ENCODE measurements at places on chromosomes 2 and 18. TPM values are rescaled to one million over a fixed set of nuclear protein-coding genes. Genes with fewer than 3 reads are reported as not detected.

The MYO5B gene
- total RNA-seq = 0.18 TPM

The ERMN gene
- not detected for total RNA-seq

The GPR55 gene
- not detected for total RNA-seq

The ACVR1 gene
- total RNA-seq = 23.4 TPM

The MC4R gene
- not detected for total RNA-seq

The CGREF1 gene
- 7.0 TPM for total RNA-seq

The EIF4E2 gene
- 101 TPM for total RNA-seq

The CMPK2 gene
- total RNA-seq = 0.43 TPM

The RAMP1 gene
- 10.5 TPM for total RNA-seq

The SRD5A2 gene
- not detected for total RNA-seq

The REG1B gene
- not detected for total RNA-seq

The ATP6V1B1 gene
- 0.71 TPM for total RNA-seq

The RNF125 gene
- total RNA-seq = 0.28 TPM

The CD207 gene
- not detected for total RNA-seq

The IL1RN gene
- total RNA-seq = 0.71 TPM

The CNOT9 gene
- 29.2 TPM for total RNA-seq

The TUBB6 gene
- total RNA-seq = 475 TPM

The NAT8 gene
- not detected for total RNA-seq

The MSTN gene
- 0.09 TPM for total RNA-seq

The RIT2 gene
- total RNA-seq = not detected

The SULT1C2 gene
- 0.83 TPM for total RNA-seq

The CLIP4 gene
- 94.0 TPM for total RNA-seq

The TTN gene
- total RNA-seq = under 0.01 TPM

The STK36 gene
- total RNA-seq = 15.4 TPM

The SH3RF3 gene
- total RNA-seq = 2.6 TPM

The TEX44 gene
- total RNA-seq = not detected

The PROM2 gene
- 0.28 TPM for total RNA-seq

The RGPD3 gene
- total RNA-seq = 0.09 TPM

The C1QL2 gene
- total RNA-seq = not detected

The SLC40A1 gene
- total RNA-seq = 103 TPM

The EMILIN2 gene
- total RNA-seq = 26.5 TPM

The MRO gene
- 0.18 TPM for total RNA-seq

The CRYBA2 gene
- total RNA-seq = not detected

The RUFY4 gene
- not detected for total RNA-seq

The DLGAP1 gene
- 0.14 TPM for total RNA-seq

The LIMS2 gene
- 3.1 TPM for total RNA-seq

The SFT2D3 gene
- total RNA-seq = 3.8 TPM

The IL1A gene
- total RNA-seq = 2.3 TPM

The UCN gene
- 0.14 TPM for total RNA-seq

Measured in smooth muscle cell of bladder (primary cell).